Lung microvascular endothelial cell (primary cell): ENCODE measurements at places on chromosomes 3 and 15. TPM values are rescaled to one million over a fixed set of nuclear protein-coding genes. Genes with fewer than 3 reads are reported as not detected.

- DNase-seq: peak; percentile 3
Measured at GRCh38 chr3:168213920-168214319, 118.2 kb upstream of the GOLIM4 start.

DNA sequence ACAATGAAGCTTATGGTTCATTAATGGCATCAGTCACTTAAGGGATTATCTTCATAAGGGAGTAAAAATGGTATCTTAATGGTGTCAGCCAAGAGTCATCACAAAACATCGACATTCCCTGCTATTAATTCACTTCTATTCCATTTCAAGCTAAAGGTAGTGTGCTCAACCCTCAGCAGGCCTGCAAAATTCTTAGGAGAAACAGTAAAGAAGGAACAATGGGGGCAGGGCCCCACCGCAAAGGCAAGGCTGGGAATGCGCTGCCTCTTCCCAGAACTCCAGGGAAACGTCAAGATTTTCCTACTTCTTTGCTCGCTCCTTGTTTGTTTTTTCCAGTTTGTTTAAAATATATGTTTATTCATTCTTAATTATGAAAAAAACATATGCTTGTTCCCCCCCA is 187.3 kb upstream of the TSC22D2 start:
- DNase-seq: no peak

- DNase-seq: no peak
Measured at GRCh38 chr15:66001717-66002426, 132.6 kb downstream of the RAB11A start.

DGKG gene
- total RNA-seq: 2.0 TPM in 1 of 2 replicates, not detected in the other

DNA sequence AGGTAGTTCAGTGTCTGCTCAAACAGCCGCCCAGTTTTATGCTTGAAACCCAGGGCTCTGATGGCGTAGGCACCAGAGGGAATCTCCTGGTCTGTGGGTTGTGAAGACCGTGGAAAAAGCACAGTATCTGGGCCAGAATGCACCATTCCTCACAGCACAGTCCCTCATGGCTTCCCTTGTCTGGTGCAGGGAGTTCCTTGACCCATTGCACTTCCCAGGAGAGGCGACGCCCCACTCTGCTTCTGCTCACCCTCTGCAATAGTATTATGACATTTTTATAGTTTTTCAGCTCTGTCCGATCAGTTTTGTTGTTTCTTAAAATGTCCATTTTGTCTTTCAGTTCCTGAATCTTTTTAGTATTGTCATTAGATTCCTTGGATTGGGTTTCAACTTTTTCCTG is 343.5 kb downstream of the EDEM1 start:
- DNase-seq: no peak

DNA sequence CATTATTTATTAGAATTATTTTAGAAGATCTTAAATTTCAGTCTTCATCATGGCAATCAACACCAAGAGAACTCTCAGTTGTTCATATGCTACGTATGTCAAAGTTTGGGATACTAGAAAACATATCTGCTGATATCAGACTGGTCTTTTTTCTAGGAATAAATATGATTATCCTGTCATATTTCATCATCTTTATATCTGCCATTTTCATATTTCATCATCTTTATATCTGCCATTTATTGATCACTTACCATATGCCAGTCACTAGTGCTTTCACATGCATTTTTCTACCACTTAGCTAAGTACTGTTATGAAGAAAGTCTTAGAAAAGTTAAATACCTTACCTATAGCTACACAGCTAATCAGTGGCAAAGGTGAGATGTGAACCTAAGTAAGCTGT is 2.8 kb upstream of the ZCWPW2 start:
- no peak for DNase-seq

DNA sequence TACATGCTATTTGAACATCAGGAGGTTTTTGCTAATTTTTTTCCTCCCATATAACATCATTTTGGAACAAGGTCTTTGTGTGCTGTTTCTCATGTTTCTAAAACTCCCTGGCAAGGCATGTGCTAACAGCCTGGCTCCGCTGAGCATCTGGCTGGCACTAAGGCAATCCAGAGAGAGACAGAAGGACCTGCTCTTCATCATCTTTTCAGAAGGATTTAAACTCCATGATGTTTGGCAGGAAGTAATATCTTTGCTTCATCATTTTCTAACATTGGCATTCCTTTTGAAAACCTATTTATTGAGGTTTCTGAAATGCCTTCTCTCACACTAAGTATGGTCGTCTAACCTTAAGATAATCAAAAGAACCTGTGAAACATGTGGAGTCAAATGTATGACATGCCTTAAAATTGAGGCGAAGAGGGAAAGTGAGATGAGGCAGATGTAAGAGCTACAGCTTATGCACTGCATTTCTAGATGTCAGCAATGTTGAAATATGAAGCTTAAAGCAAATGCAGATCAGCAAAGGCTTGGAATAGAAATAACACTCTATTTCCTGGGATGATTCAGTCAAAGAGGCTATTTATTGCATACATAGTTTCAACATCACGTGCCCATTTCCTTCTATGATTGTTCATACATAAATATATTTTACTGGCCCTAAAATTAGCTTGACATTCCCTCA is 592.0 kb downstream of the ZNF385D start:
- DNase-seq: no peak

GREM1 gene
- total RNA-seq: under 0.01 TPM in 2 replicates

ZKSCAN7 gene
- total RNA-seq: 0.87 and 1.2 TPM in 2 replicates

GRCh38 chr3:99953596-99953995 is 135.9 kb downstream of the CMSS1 start:
- no peak for DNase-seq

- DNase-seq: no peak
Measured at GRCh38 chr15:39846108-39846507, 63.5 kb upstream of the FSIP1 start.

DNA sequence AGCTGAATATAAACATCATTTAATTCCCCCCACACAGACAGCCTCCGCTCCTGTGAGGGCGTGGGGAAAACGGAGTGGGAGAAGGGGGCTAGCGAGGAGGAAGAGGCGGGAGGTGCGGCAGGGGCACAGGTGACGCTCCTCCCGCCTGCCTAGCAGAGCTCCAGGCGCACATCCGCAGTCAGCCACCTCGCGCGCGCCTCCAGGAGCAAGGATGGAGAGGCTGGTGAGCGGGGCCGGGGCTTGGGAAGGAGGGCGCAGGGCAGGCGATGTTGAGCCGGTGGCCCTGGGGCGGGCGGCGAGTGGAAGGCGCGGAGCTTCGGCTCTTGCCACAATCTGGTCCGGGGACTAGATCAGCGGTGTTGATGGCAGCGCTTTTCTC is at the start of gene CD200:
Gene CD200, plus strand, starts transcription at position 155 of the 379 bp plus-strand sequence. Its CDS starts 57 bp downstream, at position 212.
- DNase-seq: no peak

DNA sequence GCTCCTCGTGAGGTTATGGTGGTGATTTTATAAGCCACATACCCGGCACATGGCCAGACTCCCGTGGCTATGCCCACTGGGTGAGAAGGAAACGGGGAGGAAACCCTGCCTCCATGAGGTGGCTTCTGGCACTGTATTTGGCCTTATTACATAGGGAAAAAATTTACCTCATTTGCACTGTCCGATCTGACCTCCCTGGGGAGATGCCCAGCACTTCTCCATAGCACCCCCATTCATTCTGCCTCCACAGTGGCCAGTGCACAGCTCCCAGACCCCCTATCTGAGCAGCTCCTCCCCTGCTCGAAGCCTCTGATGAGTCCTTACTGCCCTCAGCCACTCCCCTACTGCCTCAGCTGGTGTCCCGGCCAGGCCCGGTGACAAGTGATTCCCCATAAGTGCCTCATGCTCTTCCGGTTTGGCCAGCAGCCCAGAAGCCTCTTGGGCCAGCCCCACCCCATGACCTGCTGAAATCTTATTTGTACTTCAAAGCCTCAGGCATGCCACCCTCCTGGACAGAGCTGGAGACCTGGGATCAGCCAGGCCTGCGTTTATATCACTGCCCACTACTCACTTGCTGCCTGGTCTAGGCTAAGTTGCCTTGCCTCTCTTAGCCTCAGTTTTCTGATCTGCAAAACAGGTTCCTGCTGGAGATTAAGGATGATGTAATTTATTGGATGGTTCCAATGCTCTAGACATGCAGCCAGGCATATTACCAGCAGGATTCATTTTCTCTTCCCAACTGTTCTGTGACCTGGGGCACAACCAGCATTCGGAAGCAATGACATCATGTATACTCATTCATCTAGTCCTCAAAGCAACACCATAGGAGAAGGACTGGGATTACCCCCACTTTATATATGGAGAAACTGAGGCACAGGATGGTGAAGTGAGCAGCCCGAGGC is 30.6 kb upstream of the SLC6A6 start:
- DNase-seq: peak; percentile 52

GRCh38 chr15:78272776-78273175 is 8.4 kb downstream of the DNAJA4 start:
- DNase-seq: no peak

UCN2 gene
- total RNA-seq: not detected in 2 replicates

GRCh38 chr3:43910750-43911149 is 220.0 kb downstream of the ABHD5 start:
- DNase-seq: no peak

PLA2G4F gene
- not detected in 2 replicates for total RNA-seq
